ENCODE measurements at places on chromosomes 12 and 14.

DNA sequence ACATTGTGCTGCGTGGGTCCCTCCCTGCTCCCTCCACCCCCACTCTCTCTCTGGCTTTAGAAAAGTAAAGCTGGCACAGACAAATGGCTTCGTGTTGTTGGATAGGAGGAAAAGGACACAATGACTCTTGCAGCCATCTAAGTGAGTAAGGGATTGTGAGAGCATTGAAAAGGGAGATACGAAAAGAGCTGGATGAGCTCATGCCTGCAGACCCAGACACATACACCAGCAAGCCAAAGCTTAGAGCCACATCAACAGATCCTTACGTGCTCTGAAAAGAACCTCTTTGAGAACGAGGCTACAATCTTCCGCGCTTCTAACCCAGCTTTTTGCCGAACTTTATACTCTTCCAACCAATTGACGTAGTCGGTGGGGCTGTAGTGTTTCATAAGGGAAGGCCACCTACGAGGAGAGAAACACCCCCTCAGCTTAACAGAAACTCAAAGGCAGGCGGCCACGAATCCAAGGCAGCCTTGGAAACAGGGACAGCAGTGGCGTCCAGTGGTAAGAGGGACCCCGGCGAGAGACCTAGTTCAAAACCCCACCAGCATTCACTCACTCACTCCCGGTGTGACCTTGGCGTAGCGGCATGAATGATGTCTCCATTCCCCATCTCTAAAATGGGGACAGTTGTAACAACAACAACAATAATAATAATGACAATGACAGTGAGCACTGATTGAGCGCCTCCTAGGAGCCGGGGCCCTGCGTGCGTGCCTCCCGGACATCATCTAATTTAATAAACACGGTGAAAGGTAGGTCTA, 1.1 kb downstream of the FBXO21 start:
- peak; percentile 21 for ATAC-seq

DNA sequence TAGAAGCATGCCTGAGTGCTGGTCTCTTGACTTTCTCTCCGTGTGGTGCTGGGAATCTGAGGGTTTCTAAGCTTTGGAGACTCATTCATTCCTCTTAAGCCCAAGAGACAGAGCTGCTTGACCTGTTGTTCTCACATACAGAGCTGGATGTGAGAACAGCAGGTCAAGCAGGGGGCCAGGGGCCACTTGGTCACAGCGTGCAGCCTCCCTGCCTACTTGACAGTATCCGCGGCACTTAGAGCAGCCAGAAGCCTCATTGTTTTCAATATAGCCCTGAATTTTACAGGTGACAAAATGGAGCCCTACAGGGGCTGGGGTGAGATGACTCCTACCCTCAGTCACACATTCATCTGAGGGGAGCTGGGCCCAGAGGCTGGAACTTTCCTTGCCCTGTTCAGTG, 88.9 kb downstream of the ESRRB start:
- no peak for ATAC-seq

GRCh38 chr12:127785986-127786590, 480.9 kb upstream of the TMEM132C start:
- no peak for ATAC-seq

GRCh38 chr12:52772772-52773171, 4.4 kb downstream of the KRT76 start:
- no peak for ATAC-seq

DNA sequence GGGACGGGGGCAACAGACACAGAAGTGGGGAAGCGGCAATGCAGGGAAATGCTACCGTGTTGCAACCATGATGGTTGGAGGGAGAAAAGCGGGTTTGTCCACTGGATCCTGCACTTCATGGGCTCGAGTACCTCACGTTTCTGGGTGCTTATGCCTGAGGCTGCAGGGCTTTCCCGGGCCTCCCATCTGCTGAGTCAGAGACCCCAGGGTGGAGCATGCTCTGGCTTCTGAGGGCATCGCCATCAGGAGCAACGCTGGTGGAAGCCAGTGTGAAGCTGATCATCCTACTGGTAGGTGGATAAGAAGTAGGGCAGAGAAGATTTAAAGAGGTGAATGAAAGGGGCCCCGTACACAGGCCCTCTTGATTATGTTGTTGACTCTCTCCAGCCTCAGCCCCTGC, 5.0 kb upstream of the ADGRD1 start:
- peak; percentile 22 for ATAC-seq

- ATAC-seq: no peak
Observed at GRCh38 chr14:102957222-102957621, 34.8 kb downstream of the AMN start.

DNA sequence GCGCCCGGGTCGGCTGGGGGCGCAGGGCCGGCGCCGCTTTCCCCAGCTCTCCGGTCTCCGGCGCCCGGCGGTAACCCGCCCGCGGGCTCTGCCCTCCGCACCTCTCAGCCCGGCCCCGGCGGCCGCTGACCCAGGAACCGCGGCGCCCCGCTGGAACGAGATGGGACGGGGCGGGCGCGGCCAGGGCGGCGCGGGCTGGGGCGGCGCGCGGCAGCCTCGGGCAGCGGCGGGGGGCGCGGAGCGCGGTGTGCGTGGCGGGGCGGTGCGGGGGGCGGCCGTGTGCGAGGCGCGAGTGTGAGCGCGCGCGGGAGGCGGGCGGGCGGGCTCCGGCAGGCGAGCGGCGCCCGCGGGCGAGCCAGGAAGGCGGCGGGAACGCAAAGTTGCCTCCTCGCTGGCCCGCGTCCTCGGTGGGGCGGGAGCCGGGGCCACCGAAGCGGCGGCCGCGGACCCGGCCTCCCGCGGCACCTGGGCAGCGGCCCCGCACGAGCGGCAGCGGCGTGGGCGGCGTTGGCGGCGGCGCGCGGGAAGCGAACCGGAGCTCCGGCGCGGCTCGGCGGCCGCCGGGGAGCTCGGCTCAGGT, 671 bp upstream of the DIO3 start:
- ATAC-seq: no peak

- no peak for ATAC-seq
Observed at GRCh38 chr12:29991924-29992323, 208.2 kb upstream of the TMTC1 start.

DNA sequence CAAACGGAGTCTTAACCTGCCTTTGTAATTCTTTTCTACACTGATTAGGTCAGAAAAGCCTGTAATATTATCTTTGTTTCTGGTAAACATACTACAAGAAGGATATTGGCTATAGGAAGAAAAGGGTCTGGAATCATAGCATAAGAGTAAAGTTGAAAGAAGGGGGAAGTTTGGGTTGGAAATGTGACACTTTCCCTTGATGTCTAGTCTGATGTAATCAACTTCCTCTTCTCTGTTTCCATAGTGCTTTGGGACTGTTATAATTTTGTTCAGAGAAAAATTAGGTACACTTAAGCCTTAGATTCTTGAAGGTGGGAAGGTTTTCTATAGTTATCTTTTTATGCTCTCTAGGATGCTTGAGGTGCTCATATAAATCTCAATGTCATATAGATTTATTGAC, 322.2 kb downstream of the AEBP2 start:
- ATAC-seq: no peak

- no peak for ATAC-seq
Observed at GRCh38 chr14:23167116-23167847, 16.2 kb downstream of the SLC7A8 start.

GRCh38 chr12:114412307-114412706, 6.4 kb upstream of the TBX5 start:
- ATAC-seq: no peak

GRCh38 chr12:52721838-52722470, 18.6 kb upstream of the KRT77 start:
- no peak for ATAC-seq

DNA sequence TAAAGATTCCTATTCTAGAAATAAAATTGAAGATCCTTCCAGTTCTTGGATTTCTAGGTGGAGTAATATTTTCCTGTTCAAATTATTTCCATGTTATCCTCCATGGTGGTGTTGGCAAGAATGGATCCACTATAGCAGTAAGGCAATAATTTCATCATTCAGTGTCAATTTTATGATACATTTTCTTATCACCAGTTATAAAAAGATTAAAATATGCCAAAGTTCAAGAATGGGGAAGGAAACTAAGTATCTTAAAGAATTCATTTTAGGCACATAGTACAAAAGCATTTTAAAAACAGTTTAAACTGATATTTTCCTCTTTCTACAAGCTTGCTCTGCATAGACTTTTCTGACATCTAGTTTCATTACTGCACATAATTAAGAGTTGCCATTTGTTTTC, 19.1 kb downstream of the SYCP3 start:
- ATAC-seq: no peak

GRCh38 chr12:110093631-110094311, 30.4 kb upstream of the IFT81 start:
- ATAC-seq: no peak

DNA sequence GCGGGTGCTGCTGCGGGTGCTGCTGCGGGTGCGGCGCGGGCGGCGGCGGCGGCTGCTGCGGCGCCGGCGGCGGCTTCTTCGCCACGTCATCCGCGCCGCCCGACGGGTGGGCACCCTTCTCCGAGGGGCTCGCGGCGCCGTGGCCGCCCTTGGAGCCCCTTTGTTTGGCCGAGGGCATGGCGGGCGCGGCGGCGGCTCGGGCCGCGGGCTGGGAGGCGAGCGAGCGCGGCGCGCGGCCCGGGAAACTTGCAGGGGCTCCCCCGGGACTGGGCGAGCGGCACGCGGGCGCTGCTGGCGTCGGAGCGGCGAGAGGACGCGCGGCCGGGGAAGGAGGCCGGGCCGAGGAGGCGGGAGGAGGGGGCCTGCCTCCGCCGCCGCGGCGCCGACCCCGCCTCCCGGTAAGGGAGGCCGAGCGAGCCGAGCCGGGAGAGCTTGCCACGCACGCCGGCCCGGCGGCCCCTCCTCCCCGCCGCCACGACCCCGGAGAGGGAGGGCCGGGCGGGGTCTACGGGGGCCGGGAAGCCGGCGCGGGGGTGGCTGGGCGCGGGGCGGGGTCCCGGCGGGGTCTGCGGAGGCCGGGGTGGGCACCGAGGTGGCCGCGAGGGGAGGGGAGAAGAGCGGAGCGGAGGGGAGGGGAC, at the start of gene CKAP4:
Gene CKAP4, minus strand, starts transcription at position 347 of the 638 bp plus-strand sequence. Its CDS starts 169 bp downstream, at position 178.
- ATAC-seq: peak; percentile 55

DNA sequence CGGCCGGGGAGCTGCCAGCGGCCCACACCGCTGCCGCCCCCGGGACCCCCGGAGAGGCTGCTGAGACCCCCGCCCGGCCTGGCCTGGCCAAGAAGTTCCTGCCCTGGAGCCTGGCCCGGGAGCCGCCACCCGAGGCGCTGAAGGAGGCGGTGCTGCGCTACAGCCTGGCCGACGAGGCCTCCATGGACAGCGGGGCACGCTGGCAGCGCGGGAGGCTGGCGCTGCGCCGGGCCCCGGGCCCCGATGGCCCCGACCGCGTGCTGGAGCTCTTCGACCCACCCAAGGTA, 12.8 kb downstream of the SH2B3 start:
- peak; percentile 34 for ATAC-seq

DNA sequence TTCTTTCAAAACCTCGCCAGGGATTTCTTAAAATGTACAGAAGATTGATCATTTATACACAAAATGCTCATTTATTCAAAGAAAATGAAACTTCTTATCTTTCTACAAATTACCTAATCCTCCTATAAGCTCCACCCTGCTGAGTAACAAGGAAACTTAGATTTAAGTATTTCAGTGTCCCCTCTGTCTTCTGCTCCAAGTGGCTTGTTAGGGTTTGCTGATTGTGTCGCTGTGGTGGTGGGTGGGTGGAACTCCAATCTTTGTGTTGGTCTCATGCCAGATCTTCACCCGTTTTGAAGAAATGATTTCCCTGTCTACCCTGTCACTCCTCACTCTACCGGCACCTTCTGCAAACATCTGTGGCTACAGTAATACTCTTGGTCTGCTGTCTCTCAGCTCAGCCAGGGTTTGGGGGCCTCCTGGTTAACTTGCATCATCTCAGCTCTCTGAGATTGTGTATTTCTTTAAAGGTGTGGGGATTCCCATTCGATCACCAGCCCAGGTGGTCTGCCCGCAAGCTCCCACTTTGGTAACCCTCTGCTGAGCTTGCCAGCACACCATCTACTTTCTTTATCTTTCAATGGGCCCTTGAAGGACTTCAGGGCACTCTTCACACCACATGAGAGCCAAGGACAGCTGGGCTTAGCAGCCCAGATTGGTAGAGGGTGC, 73.8 kb downstream of the DRAM1 start:
- ATAC-seq: no peak

DNA sequence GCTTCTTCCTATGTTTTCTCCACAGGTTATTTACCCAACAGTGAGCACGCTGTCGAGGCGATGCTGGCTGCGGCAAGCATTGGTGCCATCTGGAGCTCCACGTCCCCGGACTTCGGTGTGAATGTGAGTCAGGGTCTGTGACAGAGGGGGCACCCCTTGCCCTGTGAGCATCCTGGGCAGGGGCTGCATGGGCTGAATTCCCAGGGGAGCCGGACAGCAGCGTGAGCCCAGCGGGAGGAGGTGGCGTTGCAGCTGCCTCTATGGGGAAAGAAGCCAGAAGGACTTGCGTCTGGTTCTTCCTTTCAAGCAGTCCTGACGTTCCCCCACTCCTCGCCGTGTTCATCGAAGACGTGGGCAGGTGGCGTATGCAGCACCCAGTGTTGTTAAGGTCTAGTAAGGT, 26.2 kb downstream of the AACS start:
- ATAC-seq: no peak

GRCh38 chr12:33994857-33995808, 27.2 kb upstream of the ALG10 start:
- no peak for ATAC-seq
